Activated CD8-positive, alpha-beta memory T cell treated with anti-CD3 and anti-CD28 coated beads for 4 hours (primary cell): ENCODE measurements at places on chromosomes 6 and 20.

DNA sequence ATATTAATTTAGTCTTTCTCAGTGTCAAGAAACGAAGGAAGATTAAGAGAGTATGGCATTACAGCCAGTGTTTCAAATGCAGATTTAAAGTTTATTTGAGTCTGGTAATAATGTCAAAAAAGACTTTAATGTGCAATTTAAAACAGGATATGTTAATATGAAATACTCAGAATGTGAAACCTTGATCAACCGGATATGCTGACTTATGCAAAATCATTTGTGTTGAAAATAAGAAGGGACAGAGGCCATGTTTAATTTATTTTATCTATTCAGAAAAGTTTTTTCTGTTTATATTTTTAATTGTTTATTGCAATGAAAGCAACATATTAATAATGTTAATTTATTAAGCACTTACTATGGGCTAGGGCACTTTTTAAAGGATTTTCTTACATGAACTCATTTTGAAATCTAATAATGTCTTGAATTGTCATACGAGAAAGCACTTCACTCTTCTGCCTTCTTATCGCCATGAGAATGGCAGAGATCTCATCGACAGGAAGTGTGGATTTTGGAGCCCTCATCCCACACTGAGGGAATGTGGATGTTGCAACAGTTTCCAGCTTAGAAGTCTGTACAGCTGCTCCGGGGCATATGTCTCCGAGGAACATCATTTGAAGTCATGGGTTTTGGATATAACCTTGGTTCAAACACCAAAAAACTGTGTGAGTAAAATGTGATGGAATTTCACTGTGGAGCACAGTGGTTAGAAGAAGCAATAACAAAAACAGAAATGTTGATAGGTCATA lies 1410.4 kb downstream of the EPHA7 start:
- no peak for DNase-seq

DNA sequence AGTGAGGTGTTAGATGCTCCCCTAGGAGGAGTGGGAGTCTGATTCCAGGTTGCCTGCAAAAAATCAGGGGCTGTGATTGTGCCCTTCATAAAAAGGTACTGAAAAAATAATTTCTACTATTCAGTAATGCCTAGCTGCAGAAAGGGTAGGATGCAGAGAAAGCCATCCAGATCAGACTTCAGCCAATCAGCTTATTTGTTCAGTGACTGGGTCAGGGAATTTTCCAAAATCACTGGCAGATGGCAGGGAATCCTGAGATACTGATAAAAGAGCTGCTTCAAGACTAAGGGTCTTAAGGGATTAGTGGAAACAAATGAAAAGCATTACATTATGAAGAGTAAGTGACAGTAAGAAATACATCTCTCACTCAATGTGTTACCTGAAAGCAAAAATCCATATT lies 42.8 kb upstream of the MTRF1L start:
- no peak for DNase-seq

DNA sequence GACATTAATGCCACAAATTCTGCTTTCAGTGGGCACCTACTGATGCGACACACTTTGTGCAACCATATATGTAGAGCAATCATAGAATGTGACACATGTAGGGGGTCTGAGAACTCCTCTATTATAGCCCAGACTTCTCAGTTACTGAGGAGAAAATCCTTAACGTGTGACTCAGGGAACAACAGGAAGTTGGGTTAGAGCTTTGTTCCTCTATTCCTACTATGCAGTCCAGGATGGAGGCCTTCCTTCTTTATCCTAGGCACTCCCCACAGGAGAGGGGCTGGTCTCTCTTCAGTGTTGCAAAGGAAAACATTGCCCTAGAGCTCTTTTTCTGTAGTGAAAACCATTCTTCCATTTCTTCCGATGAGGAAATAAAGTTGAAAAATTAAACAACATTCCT lies 39.6 kb upstream of the RCAN2 start:
- no peak for DNase-seq

- DNase-seq = no peak
Observed at GRCh38 chr6:75147512-75147911, 58.3 kb downstream of the COL12A1 start.

DNA sequence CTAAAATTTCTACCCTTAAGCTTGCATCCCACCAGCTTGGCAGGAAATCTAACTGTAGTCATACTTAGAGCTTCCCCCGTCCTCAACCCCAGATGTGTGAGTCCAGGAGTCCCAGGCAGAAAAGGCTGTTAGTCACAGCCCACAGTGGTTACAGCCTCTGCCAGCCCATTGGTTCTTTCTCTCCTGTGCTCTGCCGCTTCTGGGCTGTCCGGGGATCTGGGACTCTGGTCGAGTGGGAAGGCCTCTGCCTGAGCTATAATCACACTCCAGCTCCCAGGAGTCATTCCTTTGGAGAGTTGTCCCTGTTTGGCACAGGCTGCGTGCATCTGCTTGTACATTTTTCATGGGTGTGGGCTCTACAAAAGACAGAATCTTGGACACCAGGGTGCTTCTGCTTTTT lies 45.6 kb upstream of the FYN start:
- no peak for DNase-seq

DNA sequence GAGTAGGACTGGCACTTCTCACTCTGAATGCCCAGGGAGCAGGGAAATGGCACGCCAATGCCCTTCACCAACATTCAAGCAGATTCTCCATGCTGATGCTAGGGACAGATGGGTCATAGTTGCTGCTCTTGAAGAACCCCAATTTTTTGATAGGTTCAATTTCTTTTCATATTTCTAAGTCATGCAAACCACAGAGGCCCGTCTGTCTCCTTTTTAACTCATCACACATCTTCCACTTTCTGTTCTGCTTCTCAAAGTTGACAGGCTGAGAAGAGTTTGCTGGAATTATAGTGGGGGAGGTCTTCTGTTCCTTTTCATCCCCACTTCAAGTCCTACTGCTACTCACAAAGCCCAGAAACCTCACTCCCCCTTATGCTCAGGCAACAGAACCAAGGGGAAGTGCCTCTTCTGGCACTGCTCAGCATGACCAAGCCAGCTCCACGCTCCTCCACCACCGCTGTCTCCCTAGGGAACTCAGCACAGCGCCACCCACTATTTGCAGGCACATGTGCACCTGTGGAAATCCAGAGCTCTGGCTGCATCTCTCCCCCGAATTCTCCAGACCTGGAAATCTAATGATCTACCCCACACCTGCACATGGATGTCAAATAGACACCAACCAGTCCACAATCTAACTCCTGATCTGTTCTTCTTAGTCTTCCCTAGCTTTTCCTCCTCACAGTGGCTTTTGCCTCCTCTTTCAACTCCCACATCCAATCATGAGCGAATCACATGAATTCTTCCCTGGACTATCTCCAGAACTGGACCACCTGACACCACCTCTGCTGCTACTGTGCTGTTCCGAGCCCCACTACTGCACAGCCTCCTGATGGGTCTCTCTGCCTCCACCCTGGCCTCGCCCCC lies 10.7 kb downstream of the ZBTB24 start:
- DNase-seq = no peak

- DNase-seq = no peak
Observed at GRCh38 chr6:31547727-31548543, 527 bp downstream of the NFKBIL1 start.

DNA sequence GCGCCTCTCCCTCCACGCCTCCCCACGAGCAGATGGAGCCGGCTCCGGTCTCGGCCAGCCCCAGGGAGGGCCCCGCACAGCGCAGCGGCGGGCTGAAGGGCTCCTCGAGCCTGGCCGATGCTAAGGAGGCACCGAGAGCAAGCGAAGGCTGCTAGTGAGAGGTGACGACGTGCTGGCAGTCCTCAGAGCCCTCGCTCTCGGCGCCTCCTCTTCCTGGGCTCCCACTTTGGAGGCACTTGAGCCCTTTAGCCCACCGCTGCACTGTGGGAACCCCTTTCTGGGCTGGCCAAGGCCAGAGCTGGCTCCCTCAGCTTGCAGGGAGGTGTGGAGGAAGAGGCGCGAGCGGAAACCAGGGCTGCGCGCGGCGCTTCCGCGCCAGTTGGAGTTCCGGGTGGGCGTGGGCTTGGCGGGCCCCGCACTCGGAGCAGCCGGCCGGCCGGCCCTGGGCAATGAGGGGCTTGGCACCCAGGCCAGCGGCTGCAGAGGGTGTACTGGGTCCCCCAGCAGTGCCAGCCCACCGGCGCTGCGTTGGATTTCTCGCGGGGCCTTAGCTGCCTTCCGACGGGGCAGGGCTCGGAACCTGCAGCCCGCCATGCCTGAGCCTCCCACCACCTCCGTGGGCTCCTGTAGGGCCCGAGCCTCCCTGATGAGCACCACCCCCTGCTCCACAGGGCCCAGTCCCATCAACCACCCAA lies 2.5 kb upstream of the TMEM14C start:
- DNase-seq = peak; percentile 24

- DNase-seq = no peak
Observed at GRCh38 chr6:43428112-43428570, 800 bp downstream of the ABCC10 start.

DNA sequence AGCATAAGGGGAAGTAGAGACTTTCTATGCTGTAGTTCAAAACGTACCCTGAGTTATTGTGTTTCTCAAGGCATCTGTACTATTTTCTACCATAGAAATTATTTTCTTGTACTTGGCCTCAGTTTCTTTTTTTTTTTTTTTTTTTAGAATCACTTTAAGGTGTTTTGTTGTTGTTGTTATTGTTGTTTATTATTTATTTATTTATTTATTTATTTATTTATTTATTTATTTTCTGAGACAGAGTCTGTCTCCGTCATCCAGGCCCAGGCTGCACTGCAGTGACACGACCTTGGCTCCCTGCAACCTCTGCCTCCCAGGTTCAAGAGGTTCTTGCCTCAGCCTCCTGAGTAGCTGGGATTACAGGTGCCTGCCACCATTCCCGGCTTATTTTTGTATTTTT lies 179.1 kb downstream of the GRIK2 start:
- no peak for DNase-seq

- DNase-seq = no peak
Observed at GRCh38 chr6:4459032-4459431, 317.2 kb upstream of the CDYL start.

DNA sequence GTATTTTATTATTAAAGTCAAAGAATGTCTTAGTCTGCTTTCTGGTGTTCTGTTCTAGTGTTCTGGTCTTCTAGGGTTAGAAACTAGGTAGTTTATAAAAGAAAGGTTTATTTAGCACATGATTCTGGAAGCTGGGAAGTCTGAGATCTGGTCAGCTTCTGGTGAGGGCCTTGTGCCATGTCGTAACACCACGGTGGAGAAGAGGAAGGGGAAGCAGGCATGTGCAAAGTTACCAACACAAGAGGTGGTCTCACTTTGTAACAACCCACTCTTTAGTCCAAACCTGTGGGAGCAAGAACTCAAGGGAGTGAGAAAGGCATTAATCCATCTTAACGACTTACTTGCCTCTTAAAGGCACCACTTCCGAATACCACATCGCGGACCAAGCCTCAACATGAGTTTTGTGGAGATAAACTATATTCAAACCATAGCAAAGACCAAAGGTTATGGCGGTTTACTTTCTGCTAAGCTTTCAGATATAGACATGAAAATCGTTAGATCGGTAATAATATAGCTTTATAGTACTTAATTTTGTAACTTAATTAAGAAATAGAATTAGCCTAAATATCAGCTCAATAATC lies 99.4 kb downstream of the NCOA3 start:
- no peak for DNase-seq

- DNase-seq = no peak
Observed at GRCh38 chr20:56439771-56440291, 27.8 kb downstream of the CASS4 start.

- peak; percentile 82 for DNase-seq
Observed at GRCh38 chr6:149941583-149942460, at the start of gene ULBP2. Gene ULBP2 (plus strand): TSS chr6:149942014. CDS start chr6:149942073, 59 bp downstream.

DNA sequence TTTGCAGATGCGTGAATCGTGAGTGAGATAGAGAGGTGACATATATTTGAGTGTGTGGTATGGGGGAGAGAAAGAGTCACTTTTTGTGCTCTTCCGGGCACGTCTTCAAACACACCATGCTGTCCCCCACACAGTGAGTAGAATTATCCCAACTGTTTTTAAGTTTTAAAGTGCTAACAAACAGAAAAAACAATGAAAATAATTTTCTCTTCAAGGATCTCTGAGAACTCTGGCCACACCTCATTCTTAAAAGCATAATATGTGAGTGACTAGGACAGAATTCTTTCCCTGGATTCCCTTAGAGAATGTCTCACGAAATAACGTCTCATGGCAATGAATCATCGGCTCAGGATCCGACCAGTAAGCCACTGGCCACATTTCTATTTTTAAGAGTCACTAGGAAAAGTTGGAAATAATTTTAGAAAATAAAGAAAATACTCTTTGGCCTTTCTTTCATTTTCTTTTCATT lies 235.7 kb upstream of the ZNF217 start:
- DNase-seq = no peak

- no peak for DNase-seq
Observed at GRCh38 chr6:73134588-73134987, 90.7 kb downstream of the KHDC1L start.

DNA sequence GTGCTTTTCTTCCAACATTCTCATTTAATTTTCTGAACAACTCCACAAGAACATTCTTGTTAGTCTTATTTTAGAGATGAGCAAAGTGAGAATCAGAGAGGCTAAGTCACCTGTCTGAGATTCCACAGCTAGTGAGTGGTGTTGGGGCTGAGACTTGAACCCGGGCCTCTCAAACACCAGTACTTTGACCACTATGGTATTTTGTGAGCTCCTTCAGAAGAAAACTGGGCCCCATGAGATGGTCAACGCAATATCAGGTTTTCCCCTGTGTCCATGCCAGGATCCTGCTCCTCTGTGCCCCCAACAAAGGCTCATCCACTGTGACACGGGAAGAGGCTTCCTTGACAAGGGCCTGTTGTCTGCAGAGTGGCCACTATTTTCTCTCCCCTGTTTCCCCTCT lies 51.9 kb downstream of the MAFB start:
- DNase-seq = no peak

GRCh38 chr6:80886475-80886874 lies 780.0 kb downstream of the BCKDHB start:
- DNase-seq = no peak

DNA sequence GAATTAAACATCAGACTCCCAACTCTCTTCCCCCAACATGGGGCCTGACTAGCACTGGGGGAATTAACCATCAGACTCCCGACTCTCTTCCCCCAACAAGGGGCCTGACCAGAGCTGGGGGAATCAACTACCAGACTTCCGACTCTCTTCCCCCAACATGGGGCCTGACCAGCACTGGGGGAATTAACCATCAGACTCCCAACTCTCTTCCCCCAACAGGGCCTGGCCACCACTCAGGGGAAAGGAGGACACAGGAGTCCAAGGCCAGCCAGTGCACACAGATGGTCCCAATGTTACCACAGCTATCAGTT lies 13.1 kb downstream of the CST7 start:
- no peak for DNase-seq

- DNase-seq = no peak
Observed at GRCh38 chr6:123879749-123880148, 76.1 kb downstream of the NKAIN2 start.

- DNase-seq = no peak
Observed at GRCh38 chr6:37126961-37127616, 42.9 kb upstream of the PIM1 start.

GRCh38 chr6:32187009-32187709 lies 2.8 kb downstream of the PBX2 start:
- DNase-seq = no peak

- no peak for DNase-seq
Observed at GRCh38 chr6:20208687-20209378, 3.4 kb downstream of the MBOAT1 start.
